ENCODE measurements at places on chromosomes 1 and 21.

GRCh38 chr1:225811622-225812487 is 1.9 kb downstream of the EPHX1 start:
- DNase-seq, result no peak

GRCh38 chr1:54499360-54500106 is 48.5 kb upstream of the ACOT11 start:
- DNase-seq, result peak; percentile 75

DNA sequence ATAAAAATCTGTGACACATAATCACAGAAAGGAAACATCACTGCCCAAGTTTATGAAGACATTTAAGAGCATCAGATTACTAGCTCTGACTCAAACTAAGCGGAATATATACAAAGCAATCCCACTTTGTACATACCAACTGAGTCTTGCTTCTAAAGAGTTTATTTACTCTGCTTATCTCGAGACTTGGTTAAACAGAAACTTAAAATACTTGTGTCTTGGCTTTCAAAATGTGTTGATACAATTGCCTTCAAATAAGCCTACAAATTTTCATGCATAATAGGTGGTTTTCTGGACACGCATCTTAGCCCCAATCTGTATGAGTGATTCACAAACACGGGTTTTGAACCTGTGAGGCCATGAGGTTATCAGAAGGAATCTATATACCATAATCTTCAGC is 21.0 kb downstream of the CD160 start:
- DNase-seq, result no peak

GRCh38 chr1:87243573-87243972 is 85.1 kb upstream of the LMO4 start:
- DNase-seq, result no peak

DNA sequence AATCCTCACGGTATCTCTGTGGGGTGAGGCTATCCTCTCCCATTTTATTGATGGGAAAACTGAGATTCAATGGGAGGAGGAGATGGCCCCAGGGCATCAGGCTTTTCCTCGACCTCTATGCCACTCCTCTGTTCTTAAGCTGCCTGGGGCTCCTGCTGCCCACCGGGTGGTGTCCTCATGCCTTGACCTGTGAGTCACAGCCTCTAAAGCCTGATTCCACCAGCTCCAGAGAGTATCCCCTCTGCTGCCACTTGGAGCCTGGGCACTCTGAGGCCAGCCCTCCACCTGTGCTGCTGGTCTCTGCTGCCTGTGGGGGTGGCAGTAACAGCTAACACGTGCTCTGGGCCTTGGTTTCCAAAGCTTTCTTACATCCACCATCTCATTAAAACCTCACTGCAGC is 241.2 kb downstream of the TRABD2B start:
- no peak for DNase-seq

DNA sequence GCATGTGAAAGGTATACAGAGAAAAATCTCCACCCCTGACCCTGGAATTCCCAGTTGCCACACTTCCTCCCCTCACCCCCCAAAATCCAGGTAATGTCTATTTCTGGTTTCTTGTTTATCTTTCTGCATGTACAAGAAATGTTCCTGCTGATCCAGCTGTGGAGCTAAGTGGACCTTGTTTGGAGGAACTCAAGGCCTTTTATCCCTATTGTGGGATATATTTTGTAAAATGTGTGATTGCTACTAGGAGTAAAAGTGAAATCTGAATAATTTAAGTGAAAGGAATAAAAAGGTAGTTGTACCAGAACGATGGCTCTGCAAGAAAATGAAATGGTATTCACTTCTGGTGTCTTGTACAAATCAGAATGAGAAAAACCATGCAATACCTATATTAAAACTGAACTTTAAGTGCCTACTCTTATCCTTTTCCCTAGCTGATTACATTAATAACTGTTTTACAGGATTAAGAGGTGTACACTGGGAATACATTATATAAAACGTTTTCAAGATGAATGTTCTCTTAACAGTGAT is 3.0 kb downstream of the SPEN start:
- DNase-seq, result no peak

- DNase-seq, result no peak
Observed at GRCh38 chr1:174074757-174075156, 52.6 kb upstream of the RC3H1 start.

DNA sequence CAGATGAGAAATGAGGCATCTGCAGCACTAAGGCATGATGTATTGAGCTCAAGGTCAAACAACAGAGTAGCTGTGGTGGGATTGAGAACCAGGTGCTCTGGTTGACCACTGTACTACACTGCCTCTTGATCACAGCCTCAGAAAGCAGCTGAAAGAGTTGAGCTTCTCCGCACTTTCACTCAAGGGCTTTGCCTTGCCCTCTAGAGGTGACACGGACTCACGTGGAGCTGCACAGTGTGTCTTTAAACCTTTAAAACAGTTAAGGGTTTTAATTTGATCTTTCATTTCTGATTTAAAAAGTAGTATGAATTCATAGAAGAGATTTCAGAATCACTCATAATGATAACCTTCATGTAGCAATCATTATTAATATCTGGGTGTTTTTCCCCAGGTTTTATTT is 132.5 kb downstream of the RWDD3 start:
- no peak for DNase-seq

DNA sequence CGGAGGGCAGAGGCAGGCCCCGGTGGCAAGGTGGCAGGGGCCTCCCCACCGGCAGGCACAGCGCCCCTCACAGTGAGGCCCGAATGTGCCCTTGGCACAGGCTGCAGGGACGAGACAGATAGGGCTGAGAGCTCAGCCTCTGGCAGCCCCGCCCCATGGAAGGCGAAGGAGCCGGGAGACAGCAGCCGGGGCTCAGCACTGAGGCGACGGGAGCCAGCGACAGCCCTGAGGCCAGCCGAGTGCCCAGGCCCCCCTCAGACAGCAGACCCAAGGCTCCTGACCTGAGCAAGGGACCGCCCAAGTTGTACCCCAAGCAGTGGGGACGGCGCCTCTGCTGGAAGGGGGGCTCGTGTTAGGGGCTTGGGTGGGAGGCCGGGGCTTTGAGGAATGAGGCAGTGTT is 43.1 kb downstream of the ARHGEF16 start:
- no peak for DNase-seq

- no peak for DNase-seq
Observed at GRCh38 chr1:24725209-24725651, 20.0 kb upstream of the CLIC4 start.

DNA sequence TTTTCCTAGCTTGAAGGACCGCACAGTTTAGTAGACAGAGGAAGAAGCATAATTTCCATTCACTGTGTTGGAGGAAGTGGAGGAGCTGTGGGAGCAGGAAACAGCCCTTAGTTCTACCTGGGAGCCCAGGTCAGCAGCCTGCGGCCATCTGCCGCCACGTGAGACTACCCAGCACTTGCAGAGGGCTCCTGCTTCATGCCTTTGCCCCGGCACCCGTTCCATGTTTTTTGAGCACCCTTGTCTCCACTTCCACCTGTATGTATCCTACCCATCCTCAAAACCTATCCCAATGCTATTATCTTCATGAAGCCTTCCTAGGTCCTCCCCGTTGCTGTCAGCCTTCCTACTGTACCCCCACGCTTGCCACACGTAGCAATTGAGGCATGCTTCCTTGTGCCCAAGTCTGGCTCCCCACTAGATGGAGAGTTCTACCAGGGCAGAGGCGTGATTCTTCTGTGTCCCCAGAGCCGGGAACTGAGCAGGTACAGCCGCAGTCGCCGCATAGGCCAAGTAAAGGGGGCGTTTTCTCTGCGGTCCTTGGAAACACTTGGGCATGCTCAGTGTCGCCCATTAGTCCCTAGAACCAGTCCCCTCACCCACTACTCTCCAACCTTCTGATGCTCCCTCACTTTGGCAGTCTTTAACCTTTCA is 1.9 kb downstream of the SLC6A9 start:
- DNase-seq, result no peak

DNA sequence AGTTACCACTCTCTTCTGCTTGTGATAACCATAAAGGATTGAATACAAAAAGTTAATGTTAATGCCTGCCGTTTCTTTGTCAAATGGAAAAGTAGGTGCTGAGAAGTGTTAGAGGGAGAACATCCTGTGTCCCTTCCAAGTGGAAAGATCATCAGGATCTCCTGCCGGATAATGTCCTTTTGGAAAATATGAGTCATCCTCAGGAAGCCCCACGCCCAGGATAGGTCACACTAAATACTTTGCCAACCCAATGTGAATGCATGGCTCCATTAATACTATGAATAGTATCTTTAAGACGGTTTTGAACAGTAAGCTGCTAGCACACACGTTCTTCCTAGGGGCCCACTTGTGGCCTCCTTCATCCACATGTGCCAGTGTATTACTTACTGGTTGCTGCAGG is 279.5 kb downstream of the ZNF326 start:
- no peak for DNase-seq

DNA sequence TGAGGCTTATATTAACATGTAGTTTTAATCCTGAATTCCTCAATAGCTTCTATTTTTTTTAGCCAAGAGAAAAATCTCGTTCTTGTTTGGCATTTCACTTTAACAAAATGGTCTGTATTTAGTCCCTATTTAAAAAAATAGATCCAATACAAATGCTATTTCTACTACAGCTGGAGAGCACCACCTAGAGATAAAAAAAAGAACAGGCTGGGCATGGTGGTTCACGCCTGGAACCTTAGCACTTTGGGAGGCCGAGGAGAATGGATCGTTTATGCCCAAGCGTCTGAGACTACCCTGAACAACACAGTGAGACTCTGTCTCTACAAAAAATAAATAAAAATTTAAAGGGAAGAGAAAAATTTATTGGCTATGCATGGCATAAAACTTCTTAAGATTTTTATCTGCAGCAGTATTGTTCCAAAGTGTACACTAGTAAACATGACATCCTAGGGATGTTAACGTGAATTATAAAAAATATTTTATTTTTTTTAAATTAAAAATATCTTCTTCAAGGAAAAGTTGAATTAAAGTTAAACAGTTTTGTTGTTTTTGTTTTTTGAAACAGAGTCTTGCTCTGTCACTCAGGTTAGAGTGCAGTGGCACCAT is 4.4 kb downstream of the ST7L start:
- DNase-seq, result no peak

- DNase-seq, result no peak
Observed at GRCh38 chr1:48889082-48889481, 112.4 kb upstream of the BEND5 start.

- DNase-seq, result no peak
Observed at GRCh38 chr1:165403835-165404482, 41.0 kb downstream of the RXRG start.

DNA sequence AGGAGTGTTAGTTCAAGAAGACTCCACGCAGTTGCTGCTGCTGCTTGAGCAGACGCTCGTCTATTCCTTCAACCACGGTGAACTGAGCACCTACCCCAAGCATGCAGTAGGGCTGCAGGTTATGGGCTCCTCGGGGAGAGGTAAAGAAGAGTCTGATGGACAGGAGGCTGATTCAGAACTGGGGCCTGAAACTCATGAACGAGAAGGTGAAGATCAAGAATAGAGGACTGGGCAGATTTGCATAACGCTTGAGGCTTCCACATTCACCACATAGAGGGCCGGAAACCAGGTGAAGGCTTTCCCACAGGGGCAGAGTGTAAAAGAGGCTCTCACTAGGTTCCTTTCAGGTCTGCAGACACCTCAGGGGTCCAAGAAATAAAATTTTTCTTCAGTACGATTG is 9.1 kb downstream of the ABCA4 start:
- no peak for DNase-seq

DNA sequence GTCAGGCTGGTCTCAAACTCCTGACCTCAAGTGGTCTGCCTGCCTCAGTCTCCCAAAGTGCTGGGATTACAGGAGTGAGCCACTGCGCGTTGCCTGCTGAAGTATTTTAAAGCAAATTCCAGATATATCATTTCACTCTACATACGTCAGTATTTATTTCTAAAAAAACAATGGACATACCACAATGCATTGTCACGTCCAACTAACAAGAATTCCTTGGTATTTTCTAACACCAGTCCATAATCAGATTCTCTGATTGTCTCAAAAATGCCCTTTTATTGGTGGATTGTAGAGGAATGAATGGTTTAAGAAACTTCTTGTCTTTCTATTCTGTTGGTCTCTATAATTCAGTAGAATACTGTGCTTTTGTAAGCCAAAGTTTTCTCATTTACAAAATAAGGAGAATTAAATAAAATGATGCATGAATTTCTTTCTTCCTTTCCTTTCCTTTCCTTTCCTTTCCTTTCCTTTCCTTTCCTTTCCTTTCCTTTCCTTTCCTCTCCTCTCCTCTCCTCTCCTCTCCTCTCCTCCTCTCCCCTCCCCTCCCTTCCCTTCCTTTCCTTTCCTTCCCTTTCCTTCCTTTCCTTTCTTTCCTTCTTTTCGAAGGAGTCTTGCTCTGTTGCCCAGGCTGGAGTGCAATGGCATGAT is 55.8 kb downstream of the VPS13D start:
- no peak for DNase-seq

- no peak for DNase-seq
Observed at GRCh38 chr1:205942631-205943159, 561 bp downstream of the SLC26A9 start.
